ENCODE measurements at places on chromosomes 2 and 18.

GRCh38 chr2:182854375-182855105 lies 11.9 kb downstream of the FRZB start:
- DNase-seq = no peak

DNA sequence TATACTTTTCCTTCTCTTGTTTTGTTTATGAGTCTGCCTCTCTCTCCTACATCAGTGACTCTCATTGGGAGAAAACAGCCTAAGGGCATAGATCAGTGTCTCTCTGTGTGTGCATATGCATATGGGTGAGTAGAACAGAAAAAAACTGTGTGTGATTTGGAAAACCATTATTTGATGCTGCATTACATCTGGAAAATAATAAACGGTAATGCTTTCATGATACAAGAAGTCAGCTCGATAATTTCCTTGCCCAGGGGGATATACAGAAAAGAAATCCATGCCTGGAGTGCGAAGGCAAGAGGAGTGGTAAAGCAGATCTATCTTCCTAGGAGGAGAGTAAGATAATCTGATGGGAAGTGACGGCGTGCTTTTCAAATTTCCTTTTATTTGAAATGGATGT lies 221.5 kb upstream of the LYPD1 start:
- no peak for DNase-seq

- peak; percentile 11 for DNase-seq
Observed at GRCh38 chr2:131673400-131674173, 145.9 kb downstream of the CCDC74A start.

DNA sequence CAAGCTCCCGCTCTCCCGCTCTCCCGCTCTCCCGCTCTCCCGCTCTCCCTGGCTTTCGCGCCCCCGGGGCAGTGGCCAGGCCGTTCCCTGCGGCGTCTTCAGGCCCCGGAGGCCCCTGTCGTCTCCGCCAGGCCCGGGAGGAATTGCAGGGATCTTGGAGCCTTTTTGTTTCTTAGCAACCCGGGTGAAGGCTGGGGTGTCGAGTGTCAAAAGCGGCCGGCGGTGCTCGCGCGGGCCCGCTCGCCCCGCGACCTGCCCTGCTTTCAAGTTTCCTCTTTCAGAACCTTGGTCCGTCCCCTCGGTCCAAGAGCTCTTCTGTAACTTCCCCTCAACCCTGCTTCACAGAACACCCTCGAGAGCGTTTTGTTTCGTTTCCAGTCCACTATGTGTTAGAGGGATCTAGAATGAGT lies 1.4 kb downstream of the RNF138 start:
- DNase-seq = peak; percentile 36

GRCh38 chr2:107740300-107740699 lies 86.4 kb upstream of the RGPD4 start:
- no peak for DNase-seq

GRCh38 chr2:192070099-192070498 lies 124.6 kb downstream of the TMEFF2 start:
- DNase-seq = no peak

DNA sequence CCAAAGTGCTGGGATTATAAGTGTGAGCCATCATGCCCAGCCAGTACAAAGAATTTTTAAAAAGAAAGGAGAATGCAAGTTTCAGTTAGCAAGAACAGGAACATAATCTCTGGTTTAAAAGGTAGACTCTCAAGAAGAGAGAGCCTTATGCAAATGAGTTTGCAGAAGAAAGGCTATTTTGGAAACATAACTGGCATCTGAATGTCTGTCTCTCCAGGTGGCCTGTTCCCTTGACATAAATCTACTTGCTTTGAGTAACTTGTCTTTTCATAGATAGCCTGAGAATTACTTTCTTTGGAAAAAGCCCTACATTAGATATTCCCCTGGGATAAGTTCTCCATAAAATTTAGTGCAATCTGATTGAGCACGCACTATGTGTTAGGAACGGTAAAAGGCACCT lies 109.6 kb downstream of the ICOS start:
- DNase-seq = no peak

GRCh38 chr2:58571181-58571852 lies 330.2 kb upstream of the FANCL start:
- no peak for DNase-seq

- DNase-seq = no peak
Observed at GRCh38 chr2:64655018-64655664, 1.4 kb upstream of the SERTAD2 start.

DNA sequence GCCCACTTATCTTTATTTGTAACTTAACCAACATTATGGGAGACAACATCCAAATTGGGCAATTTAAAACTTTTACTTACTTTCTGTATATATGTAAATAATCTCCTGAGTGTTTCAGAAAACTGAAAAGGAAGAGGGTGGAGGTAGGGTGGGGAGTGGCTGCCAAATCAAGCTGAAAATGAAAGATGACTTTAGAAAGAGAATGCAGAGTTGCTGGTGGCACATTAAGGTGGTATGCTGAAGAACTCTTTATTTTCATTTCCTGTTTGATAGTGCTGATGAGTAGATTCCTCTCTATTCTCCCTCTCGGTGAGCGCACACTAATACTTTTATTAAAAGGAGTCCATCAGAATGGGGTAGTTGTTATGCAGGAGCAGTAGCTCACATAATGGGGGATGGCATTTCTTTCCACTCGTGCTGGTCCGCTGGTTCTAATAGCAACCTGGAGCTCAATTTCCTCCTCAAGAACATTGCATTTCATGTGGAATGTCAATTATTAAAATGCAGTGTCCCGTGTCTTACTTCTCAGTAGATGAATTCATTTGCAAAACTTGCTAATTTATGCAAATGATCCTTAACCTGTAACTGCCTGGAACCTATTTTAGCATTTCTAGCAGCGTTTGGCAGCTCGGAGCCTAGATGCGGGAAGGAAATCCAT lies 466.9 kb upstream of the HNRNPA3 start:
- DNase-seq = no peak

- no peak for DNase-seq
Observed at GRCh38 chr2:69307579-69308064, 79.4 kb downstream of the GFPT1 start.

DNA sequence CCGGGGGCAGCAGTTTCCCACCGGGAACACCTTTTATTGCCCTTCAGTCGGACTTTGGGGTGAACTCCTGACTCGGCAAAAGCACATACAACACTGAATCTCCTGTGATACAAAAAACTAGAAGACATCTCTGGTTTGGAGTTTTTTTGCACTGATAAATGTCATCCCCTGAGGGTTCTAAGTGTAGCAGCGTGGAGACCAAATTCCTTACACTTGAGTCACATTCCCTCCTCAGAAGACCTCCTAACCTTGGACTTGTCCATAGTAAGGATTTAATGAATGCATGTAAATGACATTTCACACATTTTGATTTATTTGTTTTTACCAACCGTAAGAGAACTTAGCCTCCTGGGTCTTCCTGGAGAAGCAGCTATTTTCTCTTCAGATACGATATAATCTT lies 54.0 kb upstream of the GPR45 start:
- DNase-seq = no peak
